ENCODE measurements at places on chromosomes 6 and 20.

GRCh38 chr6:22891934-22892333, 322.6 kb downstream of the HDGFL1 start:
- no peak for DNase-seq

DNA sequence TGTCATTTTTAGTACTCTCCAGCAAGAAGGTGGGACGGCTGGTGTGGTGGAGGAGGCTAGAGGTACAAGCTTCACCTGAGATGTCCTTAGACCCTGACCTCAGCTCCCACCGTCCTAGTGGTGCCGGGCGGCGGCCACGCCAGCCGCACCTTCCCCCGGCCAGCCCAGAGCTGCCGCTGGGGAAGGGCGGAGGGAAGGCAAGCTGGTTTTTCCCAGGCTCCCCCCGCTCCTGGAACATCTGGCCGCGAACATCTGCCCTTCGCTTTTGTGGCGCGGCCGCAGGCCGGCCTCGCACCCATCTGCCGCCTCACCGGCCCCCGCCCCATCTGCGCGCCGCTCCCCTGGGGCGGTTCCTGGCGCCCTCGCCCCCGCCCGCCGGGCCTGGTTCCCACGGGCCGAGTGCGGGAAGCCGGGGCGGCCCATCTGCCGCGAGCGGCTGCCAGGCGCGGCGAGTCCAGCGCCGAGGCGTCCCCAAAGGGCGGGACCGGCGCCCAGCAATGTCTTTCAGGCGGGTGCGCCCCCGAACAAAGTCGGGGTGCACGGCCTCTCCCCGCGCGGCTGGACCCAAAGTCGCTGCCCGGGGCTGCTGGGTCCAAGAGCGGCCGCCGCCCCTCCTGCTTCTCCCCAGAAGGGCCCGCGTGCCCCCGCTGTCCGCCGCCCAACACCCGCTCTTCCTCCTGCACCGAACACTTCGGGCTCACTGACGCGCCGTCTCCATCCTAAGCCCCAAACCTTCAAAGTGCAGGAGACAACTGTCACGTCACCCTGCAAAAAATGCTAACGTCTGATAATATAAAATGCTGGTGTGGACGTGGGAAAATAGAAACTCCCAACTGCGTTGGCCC, 17.3 kb upstream of the ID1 start:
- DNase-seq, result no peak

DNA sequence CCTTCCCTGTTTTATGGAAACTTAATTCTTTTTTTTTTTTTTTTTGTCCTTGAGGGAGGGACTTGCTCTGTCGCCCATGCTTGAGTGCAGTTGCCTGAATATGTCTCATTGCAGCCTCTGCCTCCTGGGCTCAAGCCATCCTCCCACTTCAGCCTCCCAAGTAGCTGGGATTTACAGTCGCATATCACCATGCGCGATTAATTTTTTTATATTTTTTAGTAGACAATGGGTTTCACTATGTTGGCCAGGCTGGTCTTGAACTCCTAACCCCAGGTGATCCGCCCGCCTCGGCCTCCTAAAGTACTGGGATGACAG, 654 bp downstream of the TMEM14C start:
- no peak for DNase-seq

GRCh38 chr20:4036351-4036750, 21.0 kb upstream of the RNF24 start:
- no peak for DNase-seq

- no peak for DNase-seq
Observed at GRCh38 chr6:2958331-2958711, 13.0 kb downstream of the SERPINB6 start.

DNA sequence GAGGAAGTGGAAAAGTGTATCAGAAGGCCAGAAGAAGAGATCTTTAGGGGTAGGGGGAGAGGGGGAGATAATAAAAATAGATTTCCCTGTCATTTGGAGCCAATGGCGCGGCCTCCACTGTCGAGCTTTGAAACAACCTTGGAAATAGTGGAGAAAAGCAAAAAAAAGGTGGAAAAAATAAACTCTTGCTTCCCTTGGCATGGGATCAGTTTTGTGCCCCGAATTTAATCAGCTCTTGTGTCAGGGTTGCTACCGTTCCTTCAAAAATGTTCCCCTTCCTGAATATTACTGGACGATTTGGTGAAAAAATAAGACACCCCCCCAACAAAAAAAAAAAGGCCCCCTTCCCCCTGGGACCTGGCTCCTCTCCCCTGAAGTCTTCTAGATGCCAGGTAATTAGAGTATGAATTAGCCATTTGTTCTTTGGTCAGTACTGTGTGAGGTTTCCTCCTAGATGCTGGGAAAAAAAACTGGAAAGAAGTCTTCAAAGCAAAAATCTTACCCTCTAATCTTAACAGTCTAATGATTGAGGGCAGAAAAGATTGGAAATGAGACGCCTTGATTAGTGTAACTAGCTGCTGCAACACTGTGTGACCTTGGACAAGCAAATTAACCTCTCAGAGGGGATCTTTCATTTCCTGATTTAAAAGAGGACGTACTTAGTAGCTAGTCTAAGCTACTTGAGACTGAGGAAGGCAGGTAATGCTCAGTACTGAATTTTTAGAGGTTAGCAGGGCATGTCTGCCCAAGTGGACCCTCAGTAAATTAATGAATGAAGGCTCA, 872 bp upstream of the RBM39 start:
- no peak for DNase-seq
